ENCODE measurements at places on chromosomes 5 and 9.

DNA sequence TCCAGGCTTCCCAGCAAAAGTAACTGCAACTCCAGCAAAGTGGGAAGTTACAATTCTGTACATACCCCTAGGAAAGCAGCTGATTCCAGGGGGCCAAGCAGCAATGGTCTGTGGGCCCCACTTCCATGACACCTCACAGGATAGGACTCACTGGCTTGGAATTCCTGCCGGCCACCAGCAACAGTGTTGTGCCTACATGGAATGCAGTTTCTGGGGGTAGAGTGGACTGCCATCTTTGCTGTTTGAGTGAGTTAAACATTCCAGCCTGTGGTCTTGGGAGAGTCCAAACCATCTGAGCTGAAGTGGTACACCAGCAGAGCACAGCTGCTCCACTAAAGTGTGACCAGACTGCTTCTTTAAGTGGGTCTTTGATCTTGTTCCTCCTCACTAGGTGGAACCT is 13.4 kb upstream of the FBN2 start:
- DNase-seq = no peak

DNA sequence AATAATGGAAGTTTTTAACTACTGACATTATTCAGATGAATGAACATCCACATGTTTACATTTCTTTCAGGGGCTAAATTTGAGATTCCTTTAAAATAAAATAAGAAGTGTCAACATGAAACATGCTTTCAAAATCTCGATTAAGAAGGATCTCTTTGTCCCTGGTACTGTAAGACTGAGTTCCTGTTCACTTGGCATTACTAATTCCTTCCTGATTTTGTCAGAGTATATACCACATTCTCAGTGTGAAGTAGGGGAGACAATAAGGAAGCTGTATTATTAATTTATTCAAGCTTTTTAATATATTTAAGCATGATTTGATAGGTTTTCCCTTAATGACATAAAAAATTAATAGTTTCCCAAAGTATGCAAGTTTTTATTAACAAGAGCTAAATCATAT is 81.5 kb upstream of the GRHPR start:
- no peak for DNase-seq

GRCh38 chr5:156589946-156590216 is 260.2 kb upstream of the PPP1R2B start:
- no peak for DNase-seq

DNA sequence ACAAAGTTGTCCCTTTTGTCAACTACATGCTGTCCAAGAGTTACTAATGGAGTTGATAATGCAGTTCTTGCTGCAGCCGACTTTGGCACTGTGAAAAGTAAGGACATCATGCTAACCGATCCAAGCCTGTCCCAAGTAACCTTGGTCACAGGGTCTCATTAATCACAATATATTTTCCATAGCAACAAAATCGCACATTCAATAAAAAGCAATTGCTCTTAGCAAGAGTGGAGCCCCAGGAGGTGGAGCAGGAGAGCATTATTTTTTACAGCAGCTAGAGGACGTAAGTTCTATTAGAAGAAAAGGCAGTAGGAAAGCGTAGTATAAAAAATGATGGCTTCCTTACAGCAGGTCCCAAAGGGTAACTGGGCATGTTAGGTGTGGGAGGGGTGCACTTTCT is 570.3 kb downstream of the EBF1 start:
- DNase-seq = no peak

DNA sequence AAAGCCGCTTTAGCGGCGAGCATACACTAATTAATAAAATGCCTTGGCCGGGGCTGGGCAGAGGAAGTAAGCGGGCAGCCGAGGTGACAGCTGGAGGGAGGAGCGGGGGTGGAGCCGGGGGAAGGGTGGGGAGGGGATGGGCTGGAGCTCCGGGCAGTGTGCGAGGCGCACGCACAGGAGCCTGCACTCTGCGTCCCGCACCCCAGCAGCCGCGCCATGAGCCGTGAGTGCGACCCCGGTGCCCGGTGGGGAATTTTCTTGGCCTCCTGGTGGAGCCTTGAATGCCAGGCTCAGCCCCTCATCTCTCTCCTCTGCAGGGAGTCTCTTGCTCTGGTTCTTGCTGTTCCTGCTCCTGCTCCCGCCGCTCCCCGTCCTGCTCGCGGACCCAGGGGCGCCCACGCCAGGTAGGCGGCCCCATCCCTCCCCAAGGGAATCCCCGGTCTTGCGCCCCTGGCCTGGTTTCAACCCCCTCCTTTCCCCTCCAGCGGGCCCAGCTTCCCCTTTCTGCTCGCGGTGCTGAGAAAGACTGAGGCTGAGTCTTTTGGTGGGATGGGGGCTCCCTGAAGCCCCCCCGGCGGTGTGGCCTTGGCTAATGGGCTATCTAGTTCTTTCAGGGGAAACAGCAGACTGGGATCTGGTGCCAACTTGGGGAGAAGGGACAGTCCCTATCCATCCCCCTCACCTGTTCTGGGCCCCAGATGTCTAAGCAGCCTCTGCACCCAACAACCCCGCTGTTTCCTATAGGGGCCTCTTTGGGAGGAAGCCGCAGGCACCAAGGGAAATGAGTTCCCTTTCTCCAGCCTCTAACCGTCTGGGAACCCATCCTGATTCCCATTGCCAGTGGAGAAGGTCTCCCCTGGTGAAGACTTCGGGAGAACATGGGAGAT is at the start of gene PTGS1:
Gene PTGS1, plus strand, starts transcription at position 156 of the 887 bp plus-strand sequence. Its CDS starts 61 bp downstream, at position 217.
- no peak for DNase-seq

GRCh38 chr9:77892171-77892570 is 139.4 kb downstream of the GNAQ start:
- DNase-seq = no peak

DNA sequence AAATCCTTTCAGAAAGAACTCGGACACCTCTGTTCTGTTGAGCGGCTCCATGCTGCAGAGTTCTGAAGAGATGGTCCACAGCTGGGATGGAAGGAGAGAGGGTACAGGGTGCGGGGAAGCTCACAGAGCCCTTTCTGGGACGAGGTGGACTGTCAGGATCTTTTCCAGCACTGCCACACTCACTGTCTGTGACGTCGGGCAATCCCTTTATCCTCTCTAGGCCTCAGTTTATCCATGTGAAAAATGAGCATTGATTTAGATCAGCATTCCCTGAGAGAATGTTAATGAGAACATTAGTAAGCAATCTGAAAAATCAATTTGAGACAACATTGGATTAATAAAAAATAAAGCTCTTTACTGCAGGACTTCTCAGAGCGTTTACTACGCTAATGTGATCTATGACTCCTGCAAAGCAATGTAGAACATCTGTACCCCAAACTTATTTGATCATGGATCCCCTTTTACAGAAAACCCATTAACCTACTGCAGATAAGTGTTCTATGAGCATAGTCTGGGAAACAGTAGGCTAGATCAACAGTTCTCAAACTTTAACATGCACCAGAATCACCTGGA is at the start of gene OR13J1:
Gene OR13J1, minus strand, starts transcription at position 51 of the 573 bp plus-strand sequence. Its CDS starts 0 bp downstream, at position 51.
- DNase-seq = no peak
